Calu3 (cell line): ENCODE measurements at places on chromosomes 7 and 10. TPM values are rescaled to one million over a fixed set of nuclear protein-coding genes. Genes with fewer than 3 reads are reported as not detected.

The PHKG1 gene
- 1.1 and 2.6 TPM in 2 replicates for total RNA-seq

The SPDYE9 gene
- total RNA-seq: not detected in 2 replicates

The TEX47 gene
- not detected in 2 replicates for total RNA-seq

GRCh38 chr7:140867467-140868462 lies 57.0 kb downstream of the BRAF start:
- H3K27me3 ChIP-seq: no peaks in the 10 kb centered on the region
- H3K27ac ChIP-seq: no peak overlapping the region
- H3K4me1 ChIP-seq: no peaks in the 10 kb centered on the region
- H3K36me3 ChIP-seq: no peaks in the 10 kb centered on the region

- H3K27me3 ChIP-seq: no peaks in the 10 kb centered on the region
- no peak overlapping the region for H3K4me3 ChIP-seq
- no peaks in the 10 kb centered on the region for H3K36me3 ChIP-seq
- H3K4me1 ChIP-seq: no peaks in the 10 kb centered on the region
These were observed 4.2 kb upstream of the EBF3 start for GRCh38 chr10:129968020-129968852.
